DMS 273 treated with DMSO at 0.1 percent for 48 hours (cell line): ENCODE measurements at places on chromosomes 5 and 9.

DNA sequence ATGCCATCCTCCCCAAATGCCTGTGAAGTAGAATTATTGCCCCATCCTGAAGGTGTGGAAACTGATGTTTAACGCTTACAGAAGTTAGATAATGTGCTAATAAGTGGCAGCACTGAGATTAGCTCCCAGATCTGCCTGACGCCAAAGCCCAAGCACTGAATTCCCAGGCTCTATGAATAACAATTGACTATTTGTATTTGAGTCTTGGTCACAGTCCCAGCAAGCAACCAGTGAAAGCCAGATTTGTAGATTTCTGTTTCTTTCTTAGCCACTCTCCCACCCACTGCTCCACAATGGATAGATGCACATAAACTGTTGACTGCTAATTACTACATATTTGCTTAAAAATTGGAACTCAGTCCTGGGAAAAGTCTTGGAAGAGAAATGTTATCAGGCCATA is 34.4 kb downstream of the FAM240B start:
- no peak for DNase-seq

- no peak for DNase-seq
These were observed 508.1 kb upstream of the BRINP1 start for GRCh38 chr9:119877306-119877705.

GRCh38 chr9:124372038-124372437 is 43.2 kb downstream of the PSMB7 start:
- no peak for DNase-seq

DNA sequence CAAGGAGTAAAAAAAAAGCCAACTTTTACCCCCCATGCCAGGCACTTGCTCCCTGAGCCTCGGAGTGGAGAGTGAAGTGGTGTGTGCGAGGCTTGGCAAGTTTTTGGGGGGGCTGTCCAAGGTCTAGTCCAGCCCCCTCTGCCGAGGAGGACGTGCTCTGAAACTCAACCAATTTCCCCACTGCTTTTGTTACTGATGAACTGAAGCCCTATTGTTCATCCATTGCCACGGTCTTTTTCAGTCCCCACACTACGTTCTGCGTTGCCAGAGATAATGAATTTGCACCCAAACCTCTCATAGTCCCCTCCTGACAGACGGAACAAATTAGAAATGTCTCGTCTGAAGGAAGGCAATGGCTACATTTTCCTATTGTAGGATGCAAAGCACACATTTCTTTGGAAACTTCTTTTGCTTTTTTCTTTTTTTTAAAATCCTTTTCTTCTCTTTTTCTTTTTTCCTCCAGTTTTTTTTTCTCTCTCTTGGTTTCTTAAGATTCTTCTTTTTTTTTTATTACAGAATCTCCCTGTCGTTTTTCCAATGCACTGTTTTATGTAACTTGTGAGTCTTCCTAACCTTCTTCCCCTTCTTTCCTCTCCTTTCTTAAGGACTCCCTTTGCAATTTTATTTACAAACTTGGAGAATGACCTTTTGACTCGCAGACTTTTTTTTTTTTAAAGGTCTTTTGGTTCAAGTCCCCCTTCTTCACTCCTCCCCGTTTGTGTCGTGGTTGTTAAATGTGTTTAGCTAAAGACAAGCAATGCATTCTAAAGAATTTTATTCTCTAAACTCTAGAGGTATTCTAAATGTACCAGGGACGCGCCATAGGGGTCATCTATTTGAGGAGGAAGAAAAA is 209.5 kb downstream of the MEF2C start:
- DNase-seq, result peak; percentile 47

GRCh38 chr9:72092820-72093219 is 32.4 kb upstream of the C9orf57 start:
- DNase-seq, result no peak

DNA sequence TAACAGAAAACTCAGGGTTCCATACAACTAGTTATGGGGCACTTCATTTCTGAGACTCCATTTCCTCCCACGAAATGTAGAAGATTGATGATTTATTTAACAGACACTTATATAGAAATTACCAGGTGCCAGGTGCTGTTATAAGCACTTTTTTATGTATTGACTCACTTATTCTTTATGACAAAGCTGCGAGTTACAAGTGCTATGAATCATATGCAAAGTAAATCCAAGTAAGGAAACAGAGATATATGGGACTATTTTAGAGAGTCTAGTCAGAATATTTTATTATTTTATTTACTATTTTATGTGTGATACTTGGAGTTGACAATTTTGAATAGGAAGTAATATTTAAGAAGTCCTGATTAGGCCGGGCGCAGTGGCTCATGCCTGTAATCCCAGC is 822.8 kb upstream of the C9orf72 start:
- no peak for DNase-seq

- DNase-seq, result no peak
These were observed 482.9 kb downstream of the AGTPBP1 start for GRCh38 chr9:85258823-85259370.

- DNase-seq, result no peak
These were observed 782.8 kb upstream of the NUDT12 start for GRCh38 chr5:104345222-104346016.

DNA sequence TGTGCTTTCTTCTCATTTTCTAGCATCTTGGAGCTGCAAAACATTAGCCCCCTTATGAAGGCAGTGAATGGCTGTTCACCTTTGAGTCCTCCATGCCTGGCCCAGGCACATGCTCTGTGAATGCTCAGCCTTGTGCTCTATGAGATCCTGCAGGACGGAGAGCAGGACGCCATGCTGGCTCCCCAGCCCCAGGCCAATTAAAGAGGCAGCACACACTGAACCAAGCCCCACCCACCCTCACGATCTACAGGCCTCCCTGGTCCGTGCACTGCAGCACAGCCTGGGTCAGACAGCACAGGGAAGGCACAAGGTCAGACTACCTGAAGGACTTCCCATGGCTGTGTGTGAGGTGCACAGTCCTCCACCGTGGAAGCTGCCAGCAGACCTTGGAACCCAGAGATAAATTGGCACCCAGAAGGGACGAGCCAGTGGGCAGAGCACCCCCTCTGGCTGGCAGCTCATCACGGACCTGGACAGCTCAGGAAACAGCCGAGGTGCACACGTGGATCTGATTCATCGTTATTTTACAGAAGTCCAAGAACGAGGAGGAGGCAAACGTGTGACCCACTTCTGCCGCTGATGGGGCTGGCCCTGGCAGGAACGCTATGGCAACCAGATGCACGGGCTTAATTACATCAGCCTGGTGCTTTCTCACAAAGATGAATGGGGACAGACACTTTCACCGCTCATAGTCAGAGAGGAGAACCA is 59.5 kb downstream of the OLFM1 start:
- peak; percentile 69 for DNase-seq

GRCh38 chr5:74409712-74410111 is 230.8 kb downstream of the ENC1 start:
- no peak for DNase-seq

DNA sequence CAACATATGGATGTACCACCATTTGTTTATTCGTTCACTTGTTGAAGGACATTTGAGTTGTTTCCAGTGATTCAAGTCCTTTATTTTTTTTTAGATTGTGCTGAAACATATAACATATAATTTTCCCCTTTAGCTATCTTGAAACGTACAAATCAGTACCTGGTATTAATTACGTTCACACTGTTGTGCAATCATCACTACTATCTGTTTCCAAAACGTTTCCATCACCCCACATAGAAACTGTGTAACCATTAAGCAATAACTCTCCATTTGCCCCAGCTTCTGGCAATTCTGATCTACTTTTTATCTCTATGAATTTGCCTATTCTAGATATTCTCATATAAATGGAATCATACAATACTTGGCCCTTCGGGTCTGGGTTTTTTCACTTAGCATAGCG is 116.0 kb downstream of the FGF1 start:
- DNase-seq, result no peak

DNA sequence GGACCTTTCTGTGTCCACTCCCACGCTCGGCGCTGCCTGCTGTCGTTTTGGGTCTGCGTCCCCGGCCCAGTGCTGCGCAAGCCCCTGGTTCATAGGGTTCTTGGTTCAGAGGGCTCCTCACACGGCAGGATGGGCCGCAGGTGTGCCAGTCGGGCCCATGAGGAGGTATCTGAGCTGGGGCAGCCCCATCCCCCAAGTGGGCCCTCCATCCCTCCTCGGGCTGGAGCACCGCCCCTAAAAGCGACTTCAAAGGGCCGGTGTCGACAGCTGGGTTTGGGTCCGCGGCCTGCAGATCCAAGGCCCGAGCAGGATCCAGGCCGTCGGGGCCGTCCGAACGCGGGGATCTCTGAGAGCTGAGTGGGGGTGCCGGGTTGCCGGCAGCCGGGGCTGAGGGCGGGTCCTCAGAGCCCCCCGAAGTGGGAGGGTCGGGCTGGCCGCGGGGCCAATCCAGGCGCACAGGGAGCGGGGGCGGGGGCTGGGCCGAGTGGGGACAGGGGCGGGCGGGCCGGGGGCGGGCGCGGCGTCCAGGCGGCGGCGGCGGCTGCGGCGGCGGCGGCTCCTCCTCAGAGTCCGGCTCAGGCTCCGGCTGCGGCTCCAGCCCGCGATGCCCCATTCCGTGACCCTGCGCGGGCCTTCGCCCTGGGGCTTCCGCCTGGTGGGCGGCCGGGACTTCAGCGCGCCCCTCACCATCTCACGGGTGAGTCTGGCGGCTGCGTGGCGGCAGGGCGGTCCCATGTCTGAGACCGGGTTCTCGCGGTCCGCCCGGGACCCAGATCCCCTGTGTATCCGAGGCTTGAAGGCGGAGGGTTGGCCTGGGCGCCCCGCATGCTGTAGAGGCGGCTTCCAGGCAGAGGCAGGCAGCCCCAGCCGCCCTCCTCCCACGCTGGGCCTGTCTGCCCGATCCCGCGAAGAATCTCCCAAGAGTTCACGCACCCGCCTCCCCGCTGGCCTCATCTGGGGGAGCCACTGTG is at the start of gene PDLIM4:
PDLIM4 (plus strand) TSS at position 566 of the 971 bp plus-strand sequence; CDS start at position 605, 39 bp downstream.
- DNase-seq, result no peak

GRCh38 chr5:27038476-27038875 is at the start of gene CDH9:
TSS of gene CDH9 (minus strand) at chr5:27038586. CDS start at chr5:26988333, 50,253 bp downstream.
- no peak for DNase-seq

DNA sequence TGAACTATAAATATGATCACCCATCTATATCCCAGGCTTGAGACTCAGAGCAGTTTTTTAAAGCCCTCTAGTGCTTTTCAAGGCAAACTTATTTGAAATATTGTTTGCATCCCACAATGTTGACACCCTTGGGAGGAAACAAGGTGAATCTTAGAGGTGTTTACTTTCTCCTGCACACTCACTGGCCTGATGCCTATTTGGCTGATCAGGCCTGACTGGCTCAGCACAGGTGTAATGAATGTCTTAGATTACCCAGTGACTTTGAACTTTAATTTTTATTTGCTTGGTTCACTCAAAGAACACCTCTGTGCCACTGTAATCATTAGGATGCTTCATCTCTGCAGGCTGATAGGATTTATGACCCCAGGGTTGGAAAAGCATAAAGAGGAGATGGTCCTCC is 158.3 kb downstream of the KCTD16 start:
- no peak for DNase-seq

DNA sequence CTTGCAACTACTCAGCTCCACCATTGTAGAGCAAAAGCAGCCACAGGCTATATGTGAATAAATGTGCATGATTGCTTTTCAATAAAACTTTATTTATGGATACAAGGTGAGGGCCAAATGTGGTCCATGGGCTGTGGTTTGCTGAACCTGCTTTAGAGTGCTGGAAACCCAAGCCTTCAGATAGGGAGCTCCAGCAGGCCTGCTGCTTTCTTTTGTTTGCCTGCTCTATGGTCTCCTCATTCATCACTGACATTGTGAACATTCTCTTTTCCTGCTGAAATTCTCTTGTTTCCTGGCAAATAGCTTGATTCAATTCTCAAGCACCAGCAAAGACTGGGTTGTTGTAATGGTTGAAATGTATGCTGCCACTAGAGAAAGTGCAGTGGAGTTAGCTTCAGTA is 26.0 kb downstream of the EGFLAM start:
- DNase-seq, result no peak

DNA sequence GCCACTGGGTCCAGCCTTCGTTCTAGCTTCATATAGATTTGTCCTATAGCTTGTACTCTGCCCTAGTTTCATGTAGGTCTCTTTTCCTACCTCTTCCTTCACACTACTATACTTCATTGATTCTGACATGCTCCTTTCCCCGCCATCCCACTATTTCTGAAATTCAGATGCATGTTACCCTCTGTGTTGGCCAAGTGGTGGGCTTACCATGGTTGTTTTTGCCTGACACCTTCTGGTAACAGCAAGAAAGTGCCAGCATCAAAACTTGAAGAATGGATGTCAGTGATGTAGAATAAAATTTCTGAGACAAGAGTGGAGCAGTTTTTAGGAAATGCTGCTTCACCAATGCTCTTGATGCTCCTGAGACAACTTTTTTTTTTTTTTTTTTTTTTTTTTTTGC is 19.5 kb upstream of the SERINC5 start:
- DNase-seq, result peak; percentile 34

DNA sequence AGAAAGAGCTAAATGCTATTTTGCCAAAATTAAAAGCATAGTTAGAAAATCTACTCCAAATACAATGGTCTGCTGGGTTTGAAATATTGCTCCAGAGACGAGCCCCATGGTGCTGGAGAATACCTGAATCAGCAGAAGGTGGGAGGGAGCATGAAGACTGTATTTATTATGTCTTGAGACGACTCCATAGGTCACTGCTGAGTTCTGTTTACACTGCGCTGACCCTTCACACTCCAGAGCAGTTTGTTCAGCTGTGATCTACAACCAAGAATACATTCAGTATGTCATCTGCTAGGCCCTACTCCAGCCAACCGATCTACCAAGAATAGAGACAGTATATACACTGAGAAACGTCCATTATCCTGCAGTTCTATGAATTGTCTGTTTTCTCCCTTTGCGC is 150.5 kb downstream of the TLE1 start:
- DNase-seq, result no peak

DNA sequence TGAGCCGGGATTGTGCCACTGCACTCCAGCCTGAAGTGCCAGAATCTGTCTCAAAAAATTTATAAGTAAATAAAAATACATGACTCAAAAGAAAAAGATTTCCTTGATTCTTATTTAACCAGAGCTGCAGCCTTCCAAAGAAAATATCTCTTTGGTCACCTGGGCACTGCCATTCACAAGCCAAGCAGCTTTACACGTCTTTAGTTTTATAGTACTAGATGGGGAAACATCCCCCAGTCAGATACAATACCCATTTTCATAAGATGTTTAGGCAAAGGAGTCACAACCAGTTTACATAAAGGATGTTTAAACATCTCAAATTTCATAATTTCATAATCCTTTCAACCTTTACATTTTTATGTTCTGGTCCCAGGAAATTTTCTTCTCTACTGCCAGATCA is 13.7 kb upstream of the OXCT1 start:
- DNase-seq, result no peak

DNA sequence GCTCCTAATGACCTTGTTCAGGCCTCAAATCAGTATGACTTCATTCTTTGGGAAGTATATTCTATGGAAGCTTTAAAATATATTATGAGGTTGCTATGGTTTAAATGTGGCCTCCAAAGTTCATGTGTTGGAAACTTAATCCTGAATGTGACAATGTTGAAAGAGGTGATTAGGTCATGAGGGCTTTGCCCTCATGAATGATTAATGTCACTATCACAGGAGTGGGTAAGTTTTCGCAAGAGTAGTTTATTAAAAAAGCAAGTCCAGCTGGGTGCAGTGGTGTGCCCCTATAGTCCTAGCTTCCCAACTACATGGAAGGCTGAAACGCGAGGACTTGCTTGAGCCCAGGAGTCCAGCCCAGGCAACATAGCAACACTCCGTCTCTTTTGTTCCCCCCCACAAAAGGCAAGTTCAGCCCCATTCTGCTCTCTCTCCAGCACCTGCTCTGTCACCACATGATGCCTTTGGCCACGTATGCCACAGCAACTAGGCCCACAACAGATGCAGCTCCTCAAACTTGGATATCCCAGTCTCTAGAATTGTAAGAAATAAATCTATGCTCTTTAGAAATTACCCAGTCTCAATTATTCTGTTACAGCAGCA is 105.3 kb downstream of the SIL1 start:
- no peak for DNase-seq

GRCh38 chr5:140305471-140305870 is 2.6 kb upstream of the PFDN1 start:
- no peak for DNase-seq
